ENCODE measurements at places on chromosomes 5 and 9.

DNA sequence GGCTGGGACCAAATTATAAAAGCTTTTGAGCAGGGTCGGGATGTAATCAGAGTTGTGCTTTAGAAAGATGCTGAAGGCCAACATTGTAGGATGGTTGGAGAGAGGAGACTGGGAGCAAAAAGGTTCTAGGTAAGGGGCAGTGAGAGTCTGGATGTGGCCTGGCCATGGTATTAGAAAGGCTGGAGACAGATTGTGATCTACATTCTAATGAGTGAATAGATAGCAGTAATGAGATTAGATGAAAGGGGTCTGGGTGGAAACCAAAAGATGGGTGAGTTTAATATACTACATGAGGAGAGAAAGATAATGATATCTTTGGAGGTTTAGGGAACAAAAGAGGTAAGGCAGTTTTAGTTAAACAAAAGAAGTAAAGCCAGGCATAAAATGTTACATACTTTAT lies 88.8 kb upstream of the SH3GL2 start:
- DNase-seq, result no peak

- DNase-seq, result peak; percentile 88
Observed at GRCh38 chr5:34474573-34475021, 181.5 kb upstream of the RAI14 start.

GRCh38 chr9:32877639-32878217 lies 94.4 kb downstream of the TMEM215 start:
- DNase-seq, result no peak

DNA sequence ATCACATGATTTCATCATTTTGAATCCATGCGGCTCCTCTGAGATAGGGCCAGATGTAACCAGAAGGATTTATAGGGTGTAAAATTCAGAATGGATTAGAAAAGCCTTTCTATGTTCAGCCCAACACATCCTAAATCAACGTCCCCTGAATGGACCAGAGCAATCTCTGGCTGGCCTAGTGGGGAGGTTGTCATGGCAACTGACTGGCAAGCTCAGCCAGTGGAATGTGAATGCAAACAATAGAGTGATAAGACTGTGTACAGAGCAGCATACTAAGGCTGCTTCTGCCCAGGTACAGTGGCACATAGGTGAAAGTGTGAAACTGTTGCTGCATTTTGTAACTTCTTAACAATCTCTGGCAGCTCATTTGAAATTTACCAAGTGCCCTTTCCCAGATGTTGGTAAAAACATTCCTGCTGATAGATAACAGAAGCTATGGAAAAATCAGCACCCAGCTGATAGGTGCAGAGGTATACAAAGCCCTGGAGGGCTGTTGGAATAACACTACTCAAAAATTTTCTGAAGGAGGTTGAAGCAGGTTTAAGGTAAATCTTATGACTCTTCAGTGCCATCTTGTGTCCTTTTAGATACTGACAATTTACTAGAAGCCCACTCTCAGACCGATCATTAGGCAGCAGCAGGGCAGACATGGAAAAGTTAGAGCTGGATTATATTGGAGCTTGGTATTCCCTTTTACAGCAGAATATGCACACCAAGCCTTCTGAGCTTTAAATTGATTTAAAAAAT lies 267.2 kb downstream of the RAB3C start:
- peak; percentile 59 for DNase-seq

DNA sequence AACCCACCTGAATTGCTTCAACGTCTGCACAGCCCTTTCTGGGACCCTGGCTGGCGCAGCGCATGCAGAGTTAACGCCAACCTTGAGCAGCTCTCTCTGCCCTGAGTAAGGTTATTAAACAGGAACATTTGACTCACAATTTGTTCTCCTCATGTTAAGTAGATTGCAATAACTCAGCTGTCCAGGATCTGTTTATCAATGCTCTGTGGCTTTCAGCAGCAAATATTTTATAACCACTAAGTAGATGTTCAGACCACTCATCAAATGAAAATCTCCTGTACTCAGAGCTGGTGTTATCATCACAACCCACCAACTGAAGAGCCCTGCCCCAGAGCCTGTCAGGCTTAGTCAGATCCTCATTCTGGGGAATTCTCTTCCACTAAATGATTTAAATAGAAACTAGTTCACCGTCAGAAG lies 403.0 kb downstream of the ZNF608 start:
- no peak for DNase-seq

DNA sequence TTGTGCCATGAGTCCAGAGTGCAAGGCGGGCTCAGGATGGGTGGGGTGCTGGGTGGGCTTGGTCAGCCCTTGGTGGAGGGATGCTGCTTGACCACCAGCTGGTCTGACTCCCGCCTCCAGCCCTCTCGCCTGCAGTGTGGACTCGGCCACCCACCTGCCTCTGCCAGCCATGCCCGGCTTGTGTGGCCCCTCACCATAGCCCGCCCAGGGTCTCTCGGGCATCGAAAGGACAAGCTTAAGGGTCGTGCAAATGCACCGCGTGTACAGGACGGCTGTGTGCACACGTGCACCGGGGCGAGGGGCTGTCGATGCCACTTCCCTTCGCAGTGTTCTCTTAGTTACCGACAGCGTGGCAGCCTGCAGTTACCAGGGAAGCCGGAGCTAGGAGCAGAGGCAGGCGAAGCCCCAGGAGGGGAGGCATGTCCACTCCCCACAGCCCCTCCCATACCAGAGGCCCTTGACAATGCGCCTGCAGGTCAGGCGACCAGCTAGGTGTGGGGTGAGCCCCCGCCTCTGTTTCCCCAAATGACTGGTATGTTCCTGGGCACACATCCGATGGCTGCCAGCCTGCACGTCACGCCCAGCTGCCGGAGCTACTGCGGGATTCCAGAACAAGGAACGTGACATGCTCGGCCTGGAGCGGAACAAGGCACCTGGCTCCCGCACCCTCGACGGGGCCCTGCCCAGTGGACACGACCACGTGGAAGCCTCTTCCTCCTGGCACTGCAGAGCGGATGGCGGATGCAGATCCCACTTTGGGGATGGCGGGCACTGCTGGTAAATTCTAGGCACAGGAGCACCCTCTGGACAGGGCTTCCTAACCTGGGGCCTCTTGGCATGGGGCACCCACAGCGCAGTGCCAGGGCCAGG lies 7.8 kb downstream of the LCN9 start:
- DNase-seq, result no peak

GRCh38 chr9:13078164-13078563 lies 201.3 kb downstream of the MPDZ start:
- no peak for DNase-seq

DNA sequence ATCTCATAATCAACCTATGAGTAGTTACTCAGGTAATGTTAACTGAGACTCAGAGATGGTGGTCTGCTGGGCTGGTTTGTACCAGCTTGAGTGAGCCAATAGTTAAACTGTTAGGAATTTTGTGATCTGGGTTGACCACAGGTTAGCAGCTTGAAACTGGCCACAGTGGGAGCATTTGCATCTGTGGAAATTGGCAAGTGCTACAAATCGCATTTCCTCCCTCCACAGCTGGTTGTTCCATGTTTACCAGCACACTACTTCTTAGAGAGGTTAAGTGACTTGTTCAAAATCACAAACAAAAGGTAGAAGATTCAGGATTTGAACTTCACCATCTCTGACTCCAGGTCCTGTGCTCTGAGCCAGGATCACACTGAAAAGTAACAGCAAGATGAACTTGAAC lies 446.9 kb upstream of the CLINT1 start:
- no peak for DNase-seq

- DNase-seq, result no peak
Observed at GRCh38 chr5:62720031-62720441, 141.4 kb downstream of the LRRC70 start.

DNA sequence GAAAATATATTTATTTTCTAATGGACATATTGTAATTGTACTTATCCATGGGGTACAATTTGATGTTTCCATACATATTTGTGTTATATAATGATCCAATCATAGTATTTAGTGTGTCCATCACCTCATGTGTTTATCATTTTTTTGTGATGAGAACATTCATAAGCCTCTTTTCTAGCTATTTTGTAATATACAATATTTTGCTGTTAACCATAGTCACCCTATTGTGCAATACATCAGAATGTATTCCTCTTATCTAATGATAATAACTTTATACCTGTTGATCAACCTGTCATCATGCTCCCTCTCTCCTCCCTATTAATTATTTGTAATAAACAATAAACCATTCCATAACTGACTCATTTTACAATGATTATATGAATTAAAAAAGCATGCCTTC lies 93.2 kb downstream of the ISL1 start:
- no peak for DNase-seq

GRCh38 chr5:154836225-154836624 lies 14.2 kb downstream of the FAXDC2 start:
- no peak for DNase-seq

DNA sequence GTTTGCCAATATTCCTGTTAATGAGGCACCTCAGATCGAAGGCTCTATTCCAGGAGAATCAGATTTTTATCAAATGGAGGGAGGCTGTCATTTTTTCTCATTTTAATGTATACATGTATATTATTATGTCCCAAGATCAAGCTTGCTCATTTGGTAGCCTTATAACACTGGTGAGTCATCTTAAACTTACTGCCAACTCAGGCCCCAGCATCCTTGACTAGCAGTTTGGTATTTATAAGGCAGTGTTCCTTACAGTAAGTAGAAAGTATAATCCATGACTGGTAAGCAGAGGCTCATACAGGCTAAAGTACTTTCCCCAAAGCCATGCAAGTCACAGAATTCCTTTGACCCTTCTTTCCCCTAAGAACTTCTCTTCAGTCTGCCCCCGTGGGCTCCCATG lies 90.7 kb upstream of the NR3C1 start:
- DNase-seq, result no peak

- DNase-seq, result no peak
Observed at GRCh38 chr5:1468629-1469527, 23.6 kb upstream of the SLC6A3 start.

- DNase-seq, result no peak
Observed at GRCh38 chr5:34039398-34040157, 3.4 kb downstream of the C1QTNF3 start.

GRCh38 chr9:114804505-114804904 lies 1.3 kb downstream of the TNFSF15 start:
- no peak for DNase-seq

GRCh38 chr5:77369566-77369965 lies 122.5 kb downstream of the WDR41 start:
- DNase-seq, result no peak

DNA sequence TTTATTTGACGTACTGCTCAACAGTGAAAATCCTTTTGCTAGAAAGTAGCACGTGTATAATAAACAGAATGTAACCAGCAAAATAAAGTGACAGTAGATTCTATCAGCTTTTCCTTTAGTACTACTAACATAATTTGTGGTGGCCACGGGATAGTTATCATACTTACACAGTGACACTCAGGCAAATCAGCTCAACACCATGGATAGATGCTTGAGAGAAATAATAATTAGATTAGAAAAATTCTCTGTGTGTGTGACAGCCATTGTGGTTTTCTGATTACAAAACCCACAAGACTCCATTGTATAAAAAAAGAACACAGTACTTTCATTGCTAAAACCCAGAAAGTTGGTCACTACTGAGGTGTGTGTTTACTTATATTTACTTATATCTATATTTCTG lies 101.1 kb downstream of the MUSK start:
- DNase-seq, result no peak

- DNase-seq, result no peak
Observed at GRCh38 chr5:75320371-75320770, 16.6 kb upstream of the HMGCR start.

DNA sequence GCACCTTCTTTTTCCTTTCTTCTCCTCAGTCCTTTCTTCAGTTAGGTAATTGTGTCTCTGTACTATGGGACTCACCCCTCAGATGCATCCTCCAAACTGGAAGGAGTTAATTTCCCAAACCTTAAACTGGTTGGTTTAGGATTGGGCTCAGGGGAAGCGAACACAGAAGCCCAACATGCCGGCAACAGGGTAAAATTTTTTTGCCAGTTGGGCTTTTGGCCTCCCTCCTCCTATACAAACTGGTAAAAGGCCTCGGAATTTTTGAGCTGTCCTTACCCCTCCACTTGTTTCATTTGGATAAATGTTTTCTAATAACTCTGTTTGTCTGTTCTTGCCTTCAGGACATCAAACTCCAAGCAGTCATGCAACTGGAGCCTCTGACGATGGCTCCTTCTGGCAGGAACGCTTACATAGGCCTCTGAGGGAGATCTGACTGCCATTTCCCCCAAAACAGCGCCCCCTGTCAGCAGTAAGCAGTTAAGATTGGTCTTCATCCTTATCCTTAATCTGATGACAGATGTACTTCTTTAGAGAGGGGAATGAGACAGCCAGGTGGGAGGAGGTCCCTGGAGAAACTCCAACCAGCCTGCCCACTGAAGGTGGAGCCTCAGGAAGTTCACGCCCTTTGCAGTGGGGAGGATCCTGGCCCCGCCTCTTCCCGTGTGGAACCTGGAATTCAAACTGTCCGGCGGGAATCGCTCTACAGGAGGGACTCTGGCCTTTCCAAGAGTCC lies 57.8 kb upstream of the SPINK5 start:
- no peak for DNase-seq

DNA sequence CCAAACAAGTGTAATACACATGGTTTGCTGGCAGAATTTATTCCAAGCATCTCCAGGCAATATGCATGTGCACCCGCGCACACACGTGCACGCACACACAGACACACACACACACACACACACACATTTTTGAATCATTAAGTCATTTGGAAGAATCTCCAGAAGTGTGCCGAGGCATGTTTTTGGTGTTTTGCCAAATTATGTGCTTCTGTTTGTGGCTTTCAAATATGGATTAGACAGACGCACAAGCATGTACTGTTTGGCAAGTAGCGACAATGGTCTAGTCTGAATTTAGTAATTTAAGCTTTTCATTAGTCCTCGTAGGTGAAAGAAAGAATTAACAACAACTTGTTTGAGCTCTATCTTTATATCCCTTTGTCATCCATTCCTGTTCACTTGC lies 36.7 kb downstream of the NFIB start:
- DNase-seq, result no peak

All from NCI-H2227 treated with DMSO at 0.1 percent for 48 hours (cell line).